ENCODE measurements at places on chromosomes 7 and 10.

GRCh38 chr10:8242295-8242872, 187.9 kb downstream of the GATA3 start:
- DNase-seq, result no peak

DNA sequence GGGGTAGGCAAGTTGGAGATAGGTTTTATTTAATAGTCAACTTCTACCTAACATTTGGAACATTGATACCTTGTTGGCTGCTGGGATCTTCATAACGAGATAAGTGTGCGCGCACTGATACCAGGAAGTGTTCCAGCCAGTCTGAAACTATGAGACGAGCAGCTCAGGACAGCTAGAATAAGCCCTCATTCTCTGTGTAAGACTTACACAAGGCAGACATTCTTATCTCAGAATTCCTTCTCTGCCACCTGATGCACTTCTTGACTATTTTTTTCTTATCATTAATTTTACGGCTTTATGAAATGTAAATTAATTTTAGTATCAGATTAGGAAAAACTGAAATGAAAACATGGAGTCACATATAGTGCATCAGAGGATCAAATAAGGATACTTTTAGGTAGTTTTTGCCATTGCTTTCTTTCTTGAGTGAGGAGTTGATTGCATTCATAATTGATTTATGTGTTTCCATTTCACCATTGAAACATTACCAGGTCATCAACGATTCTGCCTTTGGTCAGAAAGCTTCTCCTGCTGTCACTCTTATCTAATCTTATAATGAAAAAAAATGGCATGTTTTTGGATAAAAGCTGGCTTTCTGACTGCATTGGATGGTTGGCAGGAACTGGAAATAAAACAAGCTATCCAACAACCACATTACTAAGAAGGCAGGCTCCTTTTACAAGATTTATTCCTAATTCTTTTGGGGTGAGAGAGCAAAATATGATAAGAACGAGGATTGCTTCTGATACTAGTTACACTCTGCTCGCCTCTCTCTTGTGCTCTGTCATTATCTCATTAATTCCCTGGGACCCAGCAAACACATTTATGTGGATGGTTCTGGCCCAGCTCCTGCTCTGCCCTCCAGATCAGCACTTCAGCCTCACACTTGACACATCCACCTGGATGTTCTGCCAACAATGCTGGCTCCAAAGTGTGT, 40.4 kb upstream of the ABCB5 start:
- DNase-seq, result no peak

DNA sequence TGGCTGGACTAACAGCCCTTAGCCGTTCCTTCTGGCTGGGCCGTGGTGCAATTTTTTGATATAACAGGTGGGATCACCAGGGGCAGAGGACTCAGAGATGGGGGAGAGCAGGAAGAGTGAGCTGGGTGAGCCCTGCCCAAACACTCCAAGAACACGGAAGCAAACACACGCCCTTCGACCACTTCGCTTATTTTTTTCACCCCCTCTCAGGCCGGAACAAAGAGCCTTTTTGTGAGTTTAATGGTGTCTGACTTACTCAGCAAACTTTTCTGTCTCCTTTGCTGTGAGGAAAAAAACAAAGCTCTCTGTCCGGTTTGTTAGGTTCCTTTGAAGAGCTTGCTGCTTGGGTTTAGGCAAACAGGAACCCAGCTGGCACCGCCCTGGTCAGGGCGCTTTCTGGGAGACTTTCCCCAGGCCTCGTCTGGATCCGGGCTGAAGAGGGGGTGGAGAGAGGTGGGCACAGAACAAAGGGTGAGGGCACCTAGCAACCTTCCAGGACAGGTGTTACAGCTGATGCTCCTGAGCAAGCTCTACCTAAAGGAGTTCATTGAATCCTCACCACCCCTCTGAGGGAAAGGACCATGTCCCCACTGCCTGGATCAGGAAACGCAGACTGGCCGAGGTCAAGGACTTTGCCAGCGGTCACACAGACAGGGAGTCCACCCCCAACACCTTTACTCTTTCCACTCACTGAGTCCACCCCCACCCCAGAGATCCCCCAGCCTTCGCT, 23.3 kb downstream of the CALML3 start:
- peak; percentile 17 for DNase-seq

DNA sequence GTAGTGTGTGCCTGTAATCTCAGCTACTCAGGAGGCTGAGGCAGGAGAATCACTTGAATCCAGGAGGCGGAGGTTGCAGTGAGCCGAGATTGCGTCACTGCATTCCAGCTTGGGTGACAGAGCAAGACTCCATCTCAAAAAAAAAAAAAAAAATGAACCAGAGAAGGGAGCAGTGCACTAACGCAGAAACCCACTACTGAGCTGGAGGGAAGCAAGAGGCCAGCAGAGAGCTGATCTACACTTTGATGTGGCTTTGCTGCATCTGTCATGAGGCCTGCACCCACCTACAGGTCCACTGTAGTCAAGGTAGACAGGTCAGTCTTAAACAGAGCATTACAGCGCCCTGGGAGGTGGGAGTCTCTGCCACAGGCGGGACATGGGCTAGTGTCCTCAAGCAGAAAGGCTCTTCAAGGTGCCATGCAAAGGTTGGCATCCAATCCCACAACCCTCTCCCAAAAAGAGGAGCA, 30.0 kb downstream of the MAT1A start:
- DNase-seq, result no peak

DNA sequence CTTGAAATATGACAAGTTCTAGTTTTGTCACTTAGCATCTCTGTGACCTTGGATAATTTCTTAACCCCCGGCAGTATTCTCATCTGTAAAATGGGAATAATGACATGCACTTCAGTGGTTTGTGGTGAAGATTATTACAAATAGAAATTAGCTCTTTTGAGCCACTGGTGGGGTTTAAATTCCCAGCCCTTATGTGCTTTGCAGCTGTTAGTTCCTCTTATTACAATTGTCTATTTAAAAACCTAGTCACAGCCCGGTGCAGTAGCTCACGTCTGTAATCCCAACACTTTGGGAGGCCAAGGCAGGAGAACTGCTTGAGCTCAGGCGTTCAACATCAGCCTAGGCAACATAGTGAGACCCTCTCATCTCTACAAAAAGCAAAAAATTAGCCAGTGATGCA, 30.1 kb downstream of the CAV1 start:
- no peak for DNase-seq

GRCh38 chr10:128186959-128187787, 61.0 kb upstream of the MKI67 start:
- no peak for DNase-seq

DNA sequence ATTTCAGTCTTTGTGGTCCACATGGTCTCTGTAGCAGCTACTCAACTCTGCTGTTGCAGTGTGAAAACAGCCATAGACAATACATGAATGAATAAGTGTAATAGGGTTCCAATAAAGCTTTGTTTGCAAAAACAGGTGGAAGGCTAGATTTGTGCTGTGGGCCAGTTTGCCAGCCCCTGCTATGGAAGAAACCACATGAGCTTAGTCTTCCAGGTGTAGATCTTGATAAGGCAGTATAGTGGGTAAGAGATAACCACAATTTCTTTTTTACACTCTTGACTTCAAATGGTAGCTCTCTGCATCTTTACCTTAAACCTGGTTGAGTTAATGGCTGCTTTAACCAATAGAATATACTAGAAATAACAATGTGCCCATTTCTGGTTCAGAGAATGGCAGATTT, 135.0 kb upstream of the PALS2 start:
- DNase-seq, result no peak

DNA sequence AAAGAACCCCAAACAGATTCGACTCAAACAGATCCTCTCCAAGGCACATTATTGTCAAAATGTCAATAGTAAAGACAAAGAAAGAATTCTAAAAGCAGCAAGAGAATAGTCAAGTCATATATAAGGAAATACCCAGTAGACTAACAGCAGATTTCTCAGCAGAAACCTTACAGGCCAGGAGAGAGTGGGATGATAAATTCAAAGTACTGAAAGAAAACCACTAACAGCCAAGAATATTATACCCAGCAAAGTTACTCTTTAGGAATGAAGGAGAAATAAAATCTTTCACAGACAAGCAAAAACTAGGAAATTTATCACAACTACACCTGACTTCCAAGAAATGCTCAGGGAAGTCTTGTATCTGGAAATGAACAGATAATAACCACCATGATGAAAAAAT, 38.2 kb downstream of the ANXA8 start:
- DNase-seq, result no peak

GRCh38 chr10:35934642-35934995, 292.5 kb upstream of the FZD8 start:
- DNase-seq, result no peak

DNA sequence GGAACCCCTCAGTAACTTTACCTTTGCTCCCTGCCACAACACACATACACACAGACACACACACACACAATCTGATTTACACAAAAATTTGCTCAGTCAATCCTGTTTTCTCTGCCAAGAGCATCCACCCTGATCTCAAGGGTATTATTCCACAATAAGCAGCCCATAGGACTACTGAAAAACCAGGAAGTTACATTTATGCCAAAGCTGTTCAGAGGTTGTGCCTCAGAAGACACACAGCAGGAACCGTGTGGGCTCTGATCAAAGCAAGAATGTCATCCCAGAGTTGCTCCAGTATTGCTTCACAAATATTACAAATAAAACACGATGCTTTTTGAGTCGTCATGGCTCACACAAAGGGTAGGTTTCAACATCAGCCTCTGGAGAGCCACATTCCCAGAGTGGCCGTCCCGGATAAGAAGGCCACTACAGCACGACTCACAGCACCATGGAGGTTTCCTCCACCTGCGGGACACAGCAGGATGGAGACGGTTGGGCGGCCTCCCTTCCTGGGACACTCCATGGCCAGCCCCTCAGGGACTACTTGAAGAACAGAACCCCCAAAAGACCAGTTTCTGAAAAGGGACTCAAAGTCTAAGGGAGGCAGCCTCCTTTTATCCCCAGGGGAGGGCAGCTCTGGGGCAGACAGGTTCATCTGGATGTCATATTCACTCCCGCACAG, 1.6 kb downstream of the AIFM2 start:
- peak; percentile 15 for DNase-seq

DNA sequence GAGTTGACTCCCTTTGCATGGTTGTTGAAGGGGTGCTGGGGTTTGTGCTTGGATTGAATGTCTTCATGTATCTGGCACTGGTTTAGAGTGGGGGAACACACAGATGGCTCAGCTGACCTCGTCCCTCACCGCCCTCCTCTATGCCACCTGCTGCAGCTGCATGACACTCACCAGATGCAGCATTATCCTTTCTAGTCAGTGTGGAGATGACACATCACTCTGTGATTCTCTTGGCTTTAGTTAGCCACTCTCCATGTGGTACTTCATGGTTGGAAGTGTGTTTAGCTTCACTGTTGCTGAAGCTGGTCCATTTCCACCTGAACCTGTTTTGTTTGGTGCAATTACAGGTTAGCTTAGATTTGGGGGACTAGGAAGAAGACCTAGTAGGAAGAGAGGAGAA, 56.3 kb upstream of the BMPER start:
- no peak for DNase-seq

DNA sequence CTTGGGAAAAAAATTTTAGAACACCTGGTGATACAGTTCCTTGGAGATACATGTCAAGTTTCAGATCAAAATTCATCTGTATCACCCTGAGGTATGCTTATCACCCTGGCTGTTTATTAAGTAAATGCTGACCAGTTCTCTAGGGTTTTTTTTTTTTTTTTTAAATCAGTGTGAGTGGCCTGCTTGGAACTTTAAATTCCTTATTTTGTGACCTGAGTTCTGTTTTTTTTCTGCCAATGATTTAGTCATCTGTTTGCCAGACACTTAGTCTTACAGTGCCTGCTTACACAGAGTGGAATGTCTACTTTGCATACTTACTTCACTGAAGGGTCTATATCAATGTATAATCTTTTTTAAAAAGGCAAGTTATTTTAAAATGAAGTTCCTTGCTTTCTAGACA, 1.8 kb downstream of the TSPAN13 start:
- DNase-seq, result no peak

DNA sequence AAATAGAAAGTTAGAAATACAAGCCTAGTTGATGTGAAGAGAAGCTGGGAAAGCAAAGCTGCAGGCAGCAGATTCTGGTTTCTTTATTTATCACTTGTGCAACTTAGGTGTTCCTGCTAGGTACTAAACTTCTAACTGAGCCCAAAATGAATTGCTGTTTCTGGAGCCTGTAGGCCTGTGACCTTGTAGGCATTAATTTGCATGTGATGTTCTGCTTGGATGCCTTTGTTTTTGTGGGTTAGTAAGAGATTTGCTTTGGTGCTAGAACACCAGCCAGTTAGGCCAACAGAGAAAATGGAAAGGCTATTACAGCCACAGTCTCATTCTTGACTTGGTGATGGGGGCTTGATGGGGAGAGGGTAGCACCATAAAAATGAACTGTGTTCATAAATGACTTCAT, 370.7 kb downstream of the PPP1R3A start:
- no peak for DNase-seq

GRCh38 chr7:34084651-34085050, 179.3 kb downstream of the BMPER start:
- DNase-seq, result no peak

- DNase-seq, result no peak
Observed at GRCh38 chr7:216360-217300, 24.3 kb downstream of the FAM20C start.

GRCh38 chr10:28922127-28922526, 244.8 kb downstream of the BAMBI start:
- no peak for DNase-seq

- DNase-seq, result no peak
Observed at GRCh38 chr7:117780832-117781231, 92.4 kb downstream of the CTTNBP2 start.

DNA sequence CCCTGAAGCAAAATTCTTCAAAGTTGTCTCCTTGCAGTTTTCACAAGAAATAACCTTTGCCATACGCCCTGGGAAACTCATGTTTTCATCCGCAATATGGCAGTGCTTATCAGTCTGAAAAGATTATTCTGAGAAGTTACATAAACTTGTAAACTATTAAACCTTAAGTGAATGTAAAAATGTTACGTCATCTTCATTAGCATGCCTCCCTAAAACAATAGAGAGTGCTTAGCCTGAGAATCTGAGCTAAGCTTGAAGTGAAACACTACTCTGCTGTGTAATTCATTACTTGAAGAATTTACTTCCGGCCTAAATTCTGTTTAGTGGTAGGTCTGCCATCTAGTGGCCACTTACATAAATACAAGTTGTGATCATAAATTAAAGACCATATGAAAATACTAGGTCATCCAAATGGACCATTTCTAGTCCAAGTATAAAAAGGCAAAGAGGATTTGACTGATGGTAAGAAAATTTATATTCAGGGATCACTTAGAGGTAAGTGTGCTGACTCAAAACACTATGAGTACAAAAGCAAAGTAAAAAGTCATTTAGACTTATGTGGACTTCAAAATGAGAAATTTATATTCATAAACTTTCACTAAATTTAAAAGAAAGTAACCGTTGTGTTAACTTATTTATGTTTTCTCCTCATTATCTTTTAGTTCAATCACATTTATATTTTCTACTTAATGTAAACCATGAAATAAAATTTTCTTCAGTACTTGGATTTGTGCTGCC, 745.1 kb upstream of the LRRTM3 start:
- DNase-seq, result no peak

GRCh38 chr10:77770868-77771175, 133.2 kb upstream of the KCNMA1 start:
- no peak for DNase-seq

- DNase-seq, result no peak
Observed at GRCh38 chr10:111875725-111876124, 307.8 kb downstream of the GPAM start.
